ENCODE measurements at places on chromosomes 13 and 19.

DNA sequence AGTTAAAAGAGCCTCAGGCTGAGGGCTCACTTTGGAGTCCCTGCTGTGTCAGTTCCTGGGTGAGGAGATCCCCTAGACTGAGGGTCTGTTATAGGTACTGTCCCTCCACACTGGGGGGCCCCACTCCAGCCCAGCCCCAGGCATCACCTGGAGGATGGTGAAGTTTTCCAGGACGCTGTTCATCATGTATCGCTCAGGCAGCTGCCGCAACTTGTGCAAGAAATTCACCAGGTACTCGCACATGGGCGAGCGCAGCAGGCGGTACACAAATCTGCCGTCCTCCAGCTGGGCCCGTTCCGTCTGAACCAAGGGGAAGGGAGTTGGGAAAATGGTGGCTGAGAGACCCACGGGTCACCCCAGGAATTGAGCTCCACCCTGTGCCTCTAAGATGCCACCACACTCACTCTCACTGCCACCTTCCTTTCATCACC is 7.1 kb downstream of the CD37 start:
- no peak for DNase-seq

- no peak for DNase-seq
These were observed 90.4 kb downstream of the STOML3 start for GRCh38 chr13:38900188-38900587.

- DNase-seq = no peak
These were observed 33.3 kb downstream of the MCF2L start for GRCh38 chr13:113002206-113002912.

- no peak for DNase-seq
These were observed 125.9 kb upstream of the USP29 start for GRCh38 chr19:56993851-56994250.

- DNase-seq = no peak
These were observed 14.6 kb downstream of the JOSD2 start for GRCh38 chr19:50496189-50497021.

GRCh38 chr13:101474419-101474957 is 22.0 kb downstream of the ITGBL1 start:
- no peak for DNase-seq

DNA sequence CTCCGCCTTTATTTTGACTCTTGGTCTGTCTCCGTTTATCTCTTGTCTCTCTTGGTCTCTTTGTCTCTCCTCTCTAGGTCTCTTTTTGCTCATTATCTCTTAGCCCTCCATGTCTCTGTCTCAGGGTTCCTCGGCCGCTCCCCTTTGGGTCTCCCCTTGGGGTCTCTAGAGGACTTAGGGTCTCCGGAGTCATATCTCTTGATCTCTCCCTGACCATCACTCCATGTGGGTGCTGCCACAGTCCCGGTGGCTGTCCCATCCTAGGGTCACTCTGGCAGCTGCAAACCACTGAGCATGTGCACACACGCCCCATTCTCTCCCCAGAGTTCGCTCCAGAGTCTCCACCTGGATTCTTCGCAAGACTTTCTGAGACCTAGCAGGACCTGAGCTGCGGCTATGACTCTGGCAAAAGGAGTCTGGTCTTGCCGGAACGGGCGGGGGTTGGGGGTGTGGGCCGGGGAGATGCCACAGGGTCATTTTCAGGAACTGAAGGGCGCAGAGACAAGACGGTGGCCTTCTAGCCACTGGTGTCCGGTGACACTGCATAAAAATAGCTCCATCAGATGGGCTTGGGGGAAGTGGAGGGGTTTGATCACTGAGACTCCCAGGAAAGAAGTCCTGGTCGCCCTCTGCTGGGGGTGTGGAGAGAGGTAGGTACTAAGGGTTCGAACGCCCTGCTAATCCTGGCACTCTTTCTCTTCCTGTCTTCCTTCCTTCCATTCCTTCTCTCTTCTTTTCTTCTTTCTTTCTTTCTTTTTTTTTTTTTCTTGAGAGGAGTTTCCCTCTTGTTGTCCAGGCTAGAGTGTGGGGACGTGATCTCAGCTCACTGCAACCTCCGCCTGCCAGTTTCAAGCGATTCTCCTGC is 1.2 kb upstream of the KCNA7 start:
- no peak for DNase-seq

DNA sequence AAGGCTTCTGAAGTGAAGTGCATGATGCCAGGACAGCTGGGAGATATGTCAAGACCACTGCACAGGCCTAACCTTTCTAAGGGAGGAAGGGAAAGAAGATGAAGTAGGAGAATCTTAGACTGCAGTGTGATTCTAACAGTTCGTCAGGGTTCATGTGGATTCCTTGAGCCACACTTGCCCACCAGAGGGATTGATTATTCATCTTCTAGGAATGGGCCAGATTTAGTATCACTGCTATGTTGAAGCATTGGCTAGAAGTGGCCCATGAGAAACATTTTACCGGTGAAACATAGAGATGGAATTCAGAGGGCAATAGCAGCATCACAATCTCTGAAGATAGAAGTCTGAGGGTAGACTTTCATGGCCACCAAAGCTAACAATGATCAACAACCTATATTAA is 550.8 kb upstream of the SLITRK1 start:
- no peak for DNase-seq

GRCh38 chr19:34313188-34313587 is 51.8 kb upstream of the GPI start:
- no peak for DNase-seq

DNA sequence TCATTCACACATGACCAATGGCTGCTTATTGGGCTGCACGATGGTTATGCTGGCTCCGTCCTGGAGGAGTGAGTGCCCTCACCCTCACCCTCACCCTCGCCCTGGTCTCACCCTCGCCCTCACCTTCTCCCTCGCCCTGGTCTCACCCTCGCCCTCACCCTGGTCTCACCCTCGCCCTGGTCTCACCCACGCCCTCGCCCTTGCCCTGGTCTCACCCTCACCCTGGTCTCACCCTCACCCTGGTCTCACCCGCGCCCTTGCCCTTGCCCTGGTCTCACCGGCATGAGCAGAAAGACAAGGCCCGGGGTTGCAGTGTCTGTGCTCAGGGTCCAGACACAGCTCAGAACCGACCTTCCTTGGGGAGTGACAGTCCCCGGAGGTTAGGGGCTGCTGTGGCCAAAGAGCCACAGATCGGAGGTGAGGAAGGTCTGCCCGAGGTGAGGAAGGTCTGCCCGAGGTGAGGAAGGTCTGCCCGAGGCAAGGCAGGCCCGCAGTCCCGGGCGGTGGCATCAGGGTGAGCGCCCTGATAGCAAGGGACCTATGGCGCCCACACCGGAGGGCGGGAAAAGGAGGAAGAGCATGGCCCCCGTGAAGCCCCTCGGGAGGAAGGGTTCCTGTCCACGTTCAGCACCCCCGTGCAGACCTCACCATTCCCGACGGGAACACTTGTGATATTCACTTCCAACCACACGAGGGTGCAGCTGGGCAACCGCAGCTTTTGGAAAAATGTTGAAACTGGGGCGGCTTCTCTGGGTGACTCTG is 65.6 kb downstream of the MCF2L start:
- DNase-seq = no peak

DNA sequence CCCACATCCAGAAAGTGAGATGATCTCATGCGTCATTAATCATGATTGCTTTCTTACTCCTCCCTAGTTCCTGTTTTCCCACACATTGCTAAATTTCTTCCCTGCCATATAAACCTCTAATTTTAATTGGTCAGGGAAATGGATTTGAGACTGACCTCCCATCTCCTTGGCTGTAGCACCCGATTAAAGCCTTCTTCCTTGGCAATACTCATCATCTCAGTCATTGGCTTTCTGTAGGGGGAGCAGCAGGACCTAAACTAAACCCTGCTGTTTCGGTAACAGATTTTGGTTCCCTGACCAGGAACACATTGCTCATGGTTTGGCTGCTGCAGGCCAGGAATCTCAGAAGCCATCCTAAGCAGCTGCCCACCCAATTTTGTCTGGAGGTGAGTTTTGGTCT is 61.7 kb downstream of the SPRYD7 start:
- no peak for DNase-seq

- DNase-seq = no peak
These were observed 55.9 kb downstream of the STARD13 start for GRCh38 chr13:33229446-33230177.

- no peak for DNase-seq
These were observed 202.5 kb upstream of the RFC3 start for GRCh38 chr13:33615436-33615835.

Data from CD4-positive, alpha-beta T cell treated with Interleukin-15 for 4 hours (primary cell).